Jurkat, Clone E6-1 (cell line): ENCODE measurements at places on chromosomes 16 and 17.

GRCh38 chr17:38922538-38923297 is 2.7 kb upstream of the LASP1NB start:
- DNase-seq, result no peak

GRCh38 chr17:2064980-2065785 is 10.3 kb downstream of the HIC1 start:
- peak; percentile 63 for DNase-seq

DNA sequence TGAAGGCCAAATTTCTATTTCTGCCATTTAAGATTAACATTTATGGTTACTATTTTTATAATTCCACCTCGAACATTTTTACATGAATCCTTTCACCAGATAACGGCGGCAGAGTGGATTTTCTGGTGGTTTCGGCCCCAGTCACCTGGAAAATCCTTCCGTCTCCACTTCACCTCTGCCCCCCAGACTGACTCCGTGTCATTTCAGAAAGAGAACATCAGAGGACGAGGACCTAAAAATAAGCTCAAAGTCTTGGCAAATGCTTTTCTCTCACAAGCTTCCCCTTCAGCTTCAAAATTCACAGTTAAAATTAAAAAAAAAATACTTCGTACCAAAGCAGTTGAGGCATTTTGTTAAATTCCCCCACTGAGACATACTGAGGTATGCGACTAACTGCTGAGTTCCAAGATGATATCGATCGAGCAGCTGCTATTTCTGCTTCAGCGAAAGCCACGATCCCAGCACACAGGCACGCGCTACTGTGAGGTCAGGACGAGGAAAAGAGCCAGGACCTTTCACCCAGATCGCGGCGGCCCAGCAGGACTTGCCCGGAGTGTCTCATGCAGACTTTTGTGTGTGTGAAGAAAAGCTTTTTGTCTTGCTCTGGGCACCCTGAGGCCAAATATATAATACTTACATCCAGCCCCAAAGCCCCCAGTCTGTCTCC is 36.8 kb downstream of the ASPA start:
- no peak for DNase-seq

- no peak for DNase-seq
Observed at GRCh38 chr17:16419929-16420271, 4.5 kb downstream of the TRPV2 start.

DNA sequence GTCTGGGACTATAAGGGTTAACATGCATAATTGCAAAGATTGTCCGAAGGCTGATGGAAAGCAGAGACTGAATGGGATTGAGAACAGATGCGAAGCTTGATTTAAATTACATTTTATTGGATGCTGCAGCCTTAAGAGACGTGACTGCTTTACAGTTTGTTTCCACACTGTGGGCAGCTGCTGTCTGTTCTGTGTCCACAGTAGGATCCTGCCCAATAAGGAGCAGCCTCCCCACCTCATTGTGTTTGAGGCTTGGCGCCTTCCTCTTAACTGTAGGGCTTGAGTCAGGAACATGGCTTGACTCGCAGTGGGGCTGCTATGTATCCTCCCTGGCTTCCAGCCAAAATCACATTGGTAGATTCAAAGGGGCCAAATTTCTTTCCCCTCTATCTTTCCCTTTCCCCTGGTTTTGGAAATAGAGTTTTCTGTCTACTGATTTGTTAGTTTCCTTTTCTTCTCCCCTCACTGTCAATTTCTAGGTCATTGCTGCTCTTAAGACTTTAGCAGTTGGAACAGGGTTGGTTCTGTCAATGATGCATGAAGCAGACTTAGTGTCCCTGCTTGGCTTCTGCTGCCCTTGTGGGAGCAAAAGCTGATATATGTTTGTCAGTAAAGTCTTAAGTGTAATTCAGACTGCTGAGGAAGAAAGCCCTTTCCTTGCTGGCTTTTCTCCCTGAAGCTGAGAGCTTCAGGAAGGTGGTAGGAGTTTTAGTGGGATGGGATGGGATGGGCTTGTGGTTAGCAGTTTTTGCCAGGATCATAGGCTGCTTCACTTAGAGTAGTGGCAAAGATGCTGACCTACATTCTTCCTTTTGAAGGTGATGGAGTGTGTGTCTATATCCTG is 5.0 kb upstream of the RARA start:
- DNase-seq, result no peak

GRCh38 chr17:65519462-65519861 is 42.0 kb downstream of the AXIN2 start:
- DNase-seq, result no peak

- no peak for DNase-seq
Observed at GRCh38 chr17:12896180-12896785, 107.0 kb downstream of the ARHGAP44 start.

- no peak for DNase-seq
Observed at GRCh38 chr16:11386791-11387546, 41.7 kb downstream of the RMI2 start.

- DNase-seq, result no peak
Observed at GRCh38 chr16:46900455-46901235, 16.5 kb downstream of the GPT2 start.
